ENCODE measurements at places on chromosomes 6 and 20. TPM values are rescaled to one million over a fixed set of nuclear protein-coding genes. Genes with fewer than 3 reads are reported as not detected.

Gene NRN1
- total RNA-seq: 10.2 TPM

- no peak overlapping the region for H3K27ac ChIP-seq
- H3K4me3 ChIP-seq: no peak overlapping the region
- no peak for DNase-seq
- no peaks in the 10 kb centered on the region for H3K4me1 ChIP-seq
These were observed 89.4 kb downstream of the TBXT start for GRCh38 chr6:166078294-166078693.

DNA sequence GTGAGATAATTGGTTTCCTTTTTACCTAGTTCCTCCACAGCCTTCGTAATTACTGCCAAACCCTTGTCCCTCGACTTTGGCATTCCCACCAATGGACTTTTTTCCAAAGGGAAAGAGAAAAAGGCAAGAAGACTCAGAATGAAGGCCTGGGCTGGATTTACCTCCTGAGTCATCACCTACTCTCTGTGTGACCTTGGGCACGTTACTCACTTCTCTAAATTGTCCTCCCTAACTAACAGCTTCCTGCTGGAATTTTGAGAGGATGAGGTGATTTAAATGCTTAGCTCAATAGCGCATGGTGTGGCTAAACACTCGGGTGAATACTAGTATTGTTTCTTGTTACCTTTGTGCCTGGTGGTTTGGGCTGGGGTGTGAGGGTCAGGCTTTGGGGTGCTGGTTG, 146.6 kb downstream of the DHX35 start:
- no peaks in the 10 kb centered on the region for H3K4me1 ChIP-seq
- DNase-seq: no peak
- H3K4me3 ChIP-seq: no peak overlapping the region
- no peak overlapping the region for H3K27ac ChIP-seq

DNA sequence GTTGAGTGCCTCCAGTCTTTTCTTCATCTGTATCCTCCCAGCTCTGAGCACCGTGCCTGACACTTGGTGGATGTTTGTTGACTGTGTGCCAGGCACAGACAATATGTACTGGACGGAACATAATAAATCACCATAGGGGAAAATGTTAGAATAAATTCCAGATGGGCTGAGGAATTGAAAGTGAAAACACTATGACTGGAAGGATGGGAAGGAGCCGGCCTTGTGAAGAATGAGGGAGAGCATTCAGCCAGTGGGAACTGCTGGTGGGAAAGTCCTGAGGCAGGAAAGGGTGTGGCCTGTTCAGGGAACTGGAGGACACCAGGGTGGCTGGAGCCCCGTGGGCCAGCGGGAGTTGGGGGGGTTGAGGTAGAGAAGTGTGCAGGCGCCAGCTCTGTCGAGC, 75.4 kb downstream of the MTHFD1L start:
- no peaks in the 10 kb centered on the region for H3K27me3 ChIP-seq
- no peaks in the 10 kb centered on the region for H3K4me1 ChIP-seq
- H3K36me3 ChIP-seq: peaks cover 51% of the 10 kb centered on the region
- no peak for DNase-seq
- no peak overlapping the region for H3K4me3 ChIP-seq

Gene HTR1E
- total RNA-seq: not detected

Gene ABHD16B
- not detected for total RNA-seq

DNA sequence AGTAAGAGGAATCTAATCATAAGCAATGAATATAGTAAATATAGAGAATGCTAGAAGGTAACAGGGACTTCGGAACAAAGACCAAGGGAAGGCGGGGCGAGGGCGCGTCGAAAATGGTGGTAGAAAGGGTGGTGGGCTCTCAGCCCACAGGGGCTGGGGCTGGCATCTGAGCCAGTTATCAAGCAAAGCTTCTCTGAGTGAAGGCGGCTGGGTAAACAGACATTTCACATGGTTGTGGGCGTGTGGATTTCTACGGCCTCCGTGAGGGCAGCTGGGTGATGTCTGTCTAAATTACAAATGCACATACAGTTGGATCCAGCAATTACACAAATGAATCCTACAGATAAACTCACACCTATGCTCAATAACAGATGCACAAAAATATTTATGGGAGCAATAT, 56.6 kb downstream of the TOX2 start:
- no peak for DNase-seq
- peaks cover 9% of the 10 kb centered on the region for H3K4me1 ChIP-seq
- H3K27me3 ChIP-seq: peaks cover 4% of the 10 kb centered on the region
- H3K27ac ChIP-seq: no peak overlapping the region
- H3K36me3 ChIP-seq: peaks cover 2% of the 10 kb centered on the region

DNA sequence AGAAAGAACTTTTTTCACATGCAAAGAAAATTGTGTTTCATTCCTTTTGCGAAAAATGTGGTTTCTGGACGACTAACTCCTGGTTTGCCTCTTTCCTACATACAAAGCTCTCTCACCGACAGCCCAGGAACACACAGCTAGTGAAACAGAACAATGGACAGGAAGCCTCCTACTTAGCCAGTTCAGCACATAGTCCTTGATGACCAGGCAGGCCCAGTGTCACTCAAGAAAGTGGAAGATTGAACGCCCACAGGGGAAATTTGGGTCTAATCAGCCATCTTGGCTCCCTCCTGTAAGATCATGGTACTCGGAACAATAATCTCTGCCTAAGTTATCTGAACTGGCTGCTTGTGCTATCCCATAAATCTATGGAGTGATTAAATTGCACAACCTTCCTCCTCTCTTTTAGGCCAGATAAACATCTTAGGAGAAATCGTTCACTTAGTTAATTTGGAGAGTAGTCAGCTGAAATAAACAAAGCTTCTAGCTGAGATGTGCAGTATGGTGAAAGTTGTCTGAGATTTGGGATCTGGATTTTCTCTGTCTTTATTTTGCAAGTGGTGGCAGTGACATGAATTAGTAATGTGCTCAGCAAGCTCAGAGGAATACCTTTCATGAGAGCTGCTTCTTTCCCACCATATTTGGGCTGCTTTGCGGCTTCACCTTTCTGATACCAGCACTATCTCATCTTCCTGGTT, 147.0 kb downstream of the MTFR2 start:
- no peaks in the 10 kb centered on the region for H3K36me3 ChIP-seq
- H3K27ac ChIP-seq: no peak overlapping the region

Gene HLA-DQA1
- total RNA-seq: 5.3 TPM

DNA sequence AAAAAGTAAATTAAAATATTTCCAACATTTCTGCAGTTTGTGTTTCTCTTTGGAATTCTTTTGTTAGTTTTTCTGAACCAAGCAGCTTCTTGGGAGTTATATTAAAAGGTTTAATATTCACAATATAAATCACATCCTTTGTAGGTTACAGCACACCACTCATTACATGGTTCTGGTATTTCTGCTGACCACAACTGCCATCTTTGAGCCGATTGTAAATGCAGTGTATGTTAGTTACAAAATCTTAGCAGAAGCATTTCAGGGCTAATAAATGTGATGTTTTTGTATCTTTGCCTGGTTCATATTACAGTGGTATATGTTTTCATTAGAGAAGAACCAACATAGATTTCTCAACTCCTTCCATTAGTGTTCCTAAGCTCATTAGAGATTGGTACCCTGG, 19.1 kb upstream of the TSHZ2 start:
- no peak overlapping the region for H3K4me3 ChIP-seq
- H3K36me3 ChIP-seq: no peaks in the 10 kb centered on the region
- no peaks in the 10 kb centered on the region for H3K4me1 ChIP-seq
- no peak overlapping the region for H3K27ac ChIP-seq
- DNase-seq: no peak

- H3K4me3 ChIP-seq: no peak overlapping the region
- H3K36me3 ChIP-seq: no peaks in the 10 kb centered on the region
- H3K27ac ChIP-seq: no peak overlapping the region
- peaks cover 8% of the 10 kb centered on the region for H3K27me3 ChIP-seq
- no peaks in the 10 kb centered on the region for H3K4me1 ChIP-seq
- peak; percentile 25 for DNase-seq
These were observed 80.5 kb downstream of the YTHDF1 start for GRCh38 chr20:63135411-63135810.

Gene RAET1G
- not detected for total RNA-seq

DNA sequence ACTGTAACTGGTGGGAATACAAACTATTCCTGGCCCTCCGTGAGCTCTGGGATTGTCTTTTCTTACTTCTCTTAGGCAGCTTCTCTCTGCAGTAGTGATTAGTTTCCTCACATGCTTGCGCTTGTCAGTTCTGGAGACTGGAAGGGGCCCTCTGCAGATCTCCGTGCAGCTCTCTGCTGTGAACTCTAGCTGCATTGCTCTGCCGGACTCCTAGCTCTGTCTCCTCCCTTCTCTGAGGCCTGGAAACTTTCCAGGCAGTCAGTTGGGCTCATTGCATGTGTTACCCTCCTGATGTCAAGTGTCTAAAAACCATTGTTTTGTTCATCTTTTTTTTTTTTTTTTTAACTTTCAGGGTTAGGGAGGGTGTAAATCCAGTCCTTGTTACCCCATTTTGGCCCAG, 102.3 kb downstream of the CTNNBL1 start:
- no peak overlapping the region for H3K4me3 ChIP-seq
- H3K4me1 ChIP-seq: no peaks in the 10 kb centered on the region
- H3K27me3 ChIP-seq: no peaks in the 10 kb centered on the region
- DNase-seq: no peak
